ENCODE measurements at places on chromosomes 12 and 14.

DNA sequence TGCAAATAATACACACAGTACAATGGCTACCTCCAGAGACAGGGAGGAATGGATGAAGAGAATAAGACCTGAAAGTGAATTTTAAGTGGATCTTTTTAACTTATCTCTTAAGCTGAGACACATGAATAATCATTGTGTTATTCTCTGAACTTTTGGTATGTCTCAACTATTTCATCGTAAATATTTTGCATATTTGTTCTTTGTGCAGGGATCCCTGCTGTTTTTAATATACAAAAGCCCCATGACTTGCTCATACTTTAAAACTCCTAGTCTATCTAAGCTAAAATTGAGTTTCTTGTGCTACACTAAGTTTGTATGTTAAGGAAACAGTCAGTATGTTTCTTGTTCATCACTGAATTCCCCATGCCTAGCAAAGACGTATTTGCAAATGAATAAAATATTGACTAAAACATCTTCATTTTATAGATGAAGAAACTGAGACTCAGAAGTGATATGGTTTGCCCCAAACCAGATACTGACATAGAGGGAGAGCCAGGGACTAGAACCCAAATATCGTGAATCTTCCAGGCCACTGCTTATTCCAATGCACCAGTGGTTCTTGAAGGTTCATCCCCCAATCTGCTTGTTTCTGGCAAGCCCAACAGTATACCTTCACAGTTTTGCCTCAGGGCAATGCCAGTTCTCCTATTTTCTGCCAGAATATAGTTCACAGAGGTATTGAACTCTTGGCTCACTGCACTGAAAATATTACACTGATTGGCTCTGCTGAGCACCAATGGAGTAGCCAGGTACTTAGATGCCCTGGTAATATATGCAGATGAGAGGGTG lies 356.9 kb downstream of the MED13L start:
- DNase-seq, result no peak

DNA sequence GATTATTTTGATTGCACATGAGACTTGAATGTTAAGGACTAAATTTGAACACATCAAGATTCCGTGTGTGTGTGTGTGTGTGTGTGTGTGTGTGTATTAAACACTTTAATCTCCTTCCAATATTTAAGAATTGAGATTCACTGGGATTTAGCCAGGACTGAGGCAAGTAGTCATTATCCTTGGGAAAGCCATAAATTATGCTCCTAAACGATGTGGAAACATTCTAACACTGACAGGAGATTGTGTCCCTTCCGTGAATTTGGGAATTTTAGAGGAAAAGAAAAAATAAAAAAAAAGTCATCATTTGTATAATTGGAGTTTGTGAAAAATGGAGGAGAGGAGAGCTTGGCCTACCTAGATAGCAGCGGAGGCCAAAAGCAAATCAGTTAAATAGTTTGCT lies 212.9 kb downstream of the DUSP6 start:
- DNase-seq, result no peak

DNA sequence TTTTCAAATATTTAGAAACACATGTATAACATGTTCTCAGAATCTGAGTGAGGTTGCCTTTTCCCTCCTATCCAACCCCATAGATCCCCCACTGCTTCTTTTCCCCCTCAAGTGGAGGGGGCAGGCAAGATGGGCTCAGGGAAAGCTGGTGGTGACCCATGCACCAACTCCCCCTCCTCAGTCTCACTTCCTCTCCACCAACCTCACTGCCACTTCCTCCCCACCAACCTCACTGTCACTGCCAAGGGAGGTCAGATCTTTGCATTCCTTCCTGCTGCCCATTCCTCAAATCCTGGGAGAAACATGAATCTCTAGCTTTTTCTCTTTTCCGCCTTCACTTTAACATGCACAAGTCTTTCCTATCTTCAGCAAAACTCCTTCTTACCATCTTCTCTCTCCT lies 48.7 kb downstream of the SPTB start:
- DNase-seq, result no peak

DNA sequence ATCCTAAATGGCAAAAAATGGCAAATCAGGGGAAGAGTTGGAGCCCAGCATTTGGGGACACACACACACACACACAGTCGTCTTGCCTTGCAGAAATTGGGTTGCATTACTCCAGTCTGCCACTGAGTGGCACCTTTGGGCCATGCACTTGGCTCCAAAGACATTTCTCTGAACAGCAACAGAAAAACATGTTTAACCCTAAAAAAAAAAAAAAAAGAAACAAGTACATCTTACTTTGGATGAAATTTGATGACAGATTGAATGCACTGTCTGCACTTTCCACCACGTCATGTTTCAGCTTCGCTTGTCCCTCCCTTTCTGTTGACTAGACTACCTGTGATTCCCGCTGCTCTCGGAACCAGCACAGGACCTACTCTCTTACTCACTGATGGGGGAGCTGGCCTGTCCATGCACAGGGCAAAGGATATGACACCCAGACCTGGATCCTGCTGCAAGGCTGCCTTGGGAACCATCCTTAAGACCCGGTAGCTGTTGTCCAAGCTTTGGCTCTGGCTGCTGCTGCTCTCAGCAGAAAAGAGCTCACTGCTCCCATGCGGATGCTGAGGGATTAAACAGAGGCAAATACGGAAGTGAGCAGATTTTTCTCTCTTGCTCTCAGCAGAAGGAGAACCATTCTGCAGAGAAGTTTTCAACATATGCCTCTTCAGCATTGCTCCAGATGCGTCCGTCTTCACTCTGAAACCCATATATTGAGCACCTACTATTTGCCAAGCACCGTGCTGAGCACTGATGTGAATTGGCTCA lies 376.8 kb downstream of the DPF3 start:
- peak; percentile 72 for DNase-seq

GRCh38 chr12:86234316-86234855 lies 21.8 kb downstream of the MGAT4C start:
- no peak for DNase-seq

DNA sequence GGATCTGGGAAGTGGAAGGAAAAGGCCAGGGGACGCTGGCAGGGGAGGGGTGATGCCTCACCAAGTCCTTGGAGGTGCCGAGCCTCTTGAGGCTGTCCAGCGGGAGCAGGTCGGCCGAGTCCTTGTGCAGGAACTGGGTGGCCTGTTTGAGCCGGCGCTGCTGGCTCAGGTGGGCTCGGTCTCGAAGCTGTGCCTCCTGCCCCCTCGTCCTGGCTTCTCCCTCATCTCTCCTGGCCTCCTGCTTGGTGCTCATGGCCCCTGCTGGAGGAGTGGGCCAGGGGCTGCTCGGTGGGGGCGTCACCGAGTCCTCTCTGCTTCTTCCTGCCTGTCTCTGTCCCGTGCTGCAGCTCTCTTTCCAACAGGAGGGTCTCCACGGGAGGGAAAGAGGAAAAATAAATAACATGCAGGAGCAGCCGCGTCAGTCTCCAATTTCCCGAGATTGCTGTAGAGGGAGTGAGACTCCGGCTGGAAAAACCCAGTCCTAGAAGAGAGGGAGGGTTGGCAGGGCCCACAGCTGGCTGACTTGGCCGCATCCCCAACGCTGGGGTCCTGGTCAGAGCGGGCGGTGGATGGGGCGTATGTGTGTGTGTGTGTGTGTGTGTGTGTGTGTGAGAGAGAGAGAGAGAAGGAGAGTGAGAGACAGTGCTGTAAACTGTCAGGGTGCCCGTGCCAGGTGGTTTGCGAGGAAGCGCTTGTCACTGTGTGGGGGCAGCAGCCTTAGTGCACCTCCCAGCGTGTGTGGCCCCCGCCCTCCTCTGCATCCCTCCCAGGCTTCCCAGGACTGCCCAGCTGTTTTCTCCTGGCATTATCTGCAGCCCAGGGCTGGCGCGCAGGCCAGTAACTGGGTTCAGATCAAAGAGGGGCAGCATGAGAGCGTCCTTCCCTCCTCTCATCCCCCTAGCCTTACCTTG lies at the start of gene NRIP2:
Gene NRIP2 (minus strand): TSS at position 455 of the 911 bp plus-strand sequence. CDS start 52 bp downstream, at position 403.
- peak; percentile 44 for DNase-seq

GRCh38 chr12:99975321-99975720 lies 9.4 kb downstream of the ANKS1B start:
- no peak for DNase-seq

DNA sequence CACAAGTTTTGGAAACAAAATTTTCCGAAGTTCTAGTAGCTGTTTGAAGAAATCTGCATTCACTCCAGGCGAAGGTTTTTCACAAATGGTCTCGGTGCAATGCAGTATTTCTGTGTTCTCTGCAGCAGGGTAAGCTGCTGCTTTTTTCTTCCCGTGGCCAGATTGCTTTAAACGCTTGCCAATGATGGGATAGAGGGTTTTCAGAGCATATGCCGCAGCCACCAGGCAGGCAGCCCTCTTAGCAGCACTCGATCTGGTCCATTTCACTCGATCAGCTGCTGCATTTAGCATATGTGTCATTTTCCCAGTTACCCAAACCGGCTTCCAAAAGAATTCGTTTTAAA lies 315 bp downstream of the ABCD2 start:
- DNase-seq, result no peak

DNA sequence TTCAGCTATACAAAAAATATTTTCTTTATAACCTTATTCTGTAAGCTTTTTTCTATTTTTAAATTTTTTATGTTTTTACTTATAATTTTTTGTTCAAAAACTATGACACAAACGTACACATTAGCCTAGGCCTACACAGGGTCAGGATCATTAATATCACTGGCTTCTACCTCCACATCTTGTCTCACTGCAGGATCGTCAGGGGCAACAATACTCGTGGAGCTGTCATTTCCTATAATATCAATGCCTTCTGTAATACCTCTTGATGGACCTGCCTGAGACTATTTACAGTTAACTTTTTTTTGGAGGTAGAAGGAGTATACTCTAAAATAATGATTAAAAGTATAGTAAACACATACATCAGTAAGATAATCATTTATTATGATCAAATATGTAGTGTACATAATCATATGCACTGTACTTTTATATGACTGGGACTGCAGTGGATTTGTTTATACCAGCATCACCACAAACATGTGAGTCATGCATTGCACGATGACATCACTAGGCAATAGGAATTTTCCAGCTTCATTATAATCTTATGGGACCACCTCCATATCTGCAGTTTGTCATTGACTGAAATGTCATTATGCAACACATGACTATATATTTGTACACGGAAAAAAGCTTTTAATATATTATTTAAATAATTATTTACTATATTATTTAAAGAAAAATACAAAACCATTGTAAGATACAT lies 18.5 kb upstream of the PMCH start:
- no peak for DNase-seq

DNA sequence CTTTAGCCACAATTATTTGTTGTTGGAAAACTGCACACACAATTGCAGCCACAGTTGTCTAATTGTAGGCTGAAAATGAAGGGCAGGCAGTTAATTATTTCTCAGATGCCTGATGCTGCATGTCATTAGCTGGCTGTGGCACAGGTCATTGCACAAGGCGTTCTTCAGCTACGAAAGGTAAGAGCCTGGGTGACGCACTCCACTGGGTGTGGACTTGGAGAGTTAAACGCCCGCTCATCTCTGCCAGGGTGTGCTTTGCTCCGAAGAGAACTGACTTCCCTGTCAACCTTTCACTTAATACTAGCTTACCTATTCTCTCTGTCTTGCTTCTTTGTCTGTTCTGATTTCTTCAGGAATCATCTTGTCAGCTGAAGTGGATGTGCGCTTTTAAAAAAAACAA lies 91.4 kb upstream of the CPM start:
- DNase-seq, result no peak

DNA sequence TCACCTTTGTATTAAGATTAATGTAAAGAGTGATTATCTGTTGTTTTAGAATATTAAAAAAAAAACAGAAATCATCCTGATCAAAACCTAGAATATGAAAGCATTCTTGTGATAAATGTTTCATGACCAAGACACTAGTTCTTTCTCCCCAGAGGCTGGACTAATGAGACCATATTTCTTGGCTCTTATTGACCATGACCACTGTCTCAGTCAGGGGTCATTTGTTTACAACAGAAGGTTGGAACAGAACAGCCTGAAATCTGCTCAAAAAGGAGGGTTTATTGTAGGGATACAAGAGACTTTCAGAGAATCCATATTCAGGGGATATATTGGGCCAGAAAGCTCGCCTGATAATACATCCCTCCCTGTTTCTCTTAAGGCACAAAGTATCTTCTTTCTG lies 87.7 kb downstream of the TMEM30B start:
- no peak for DNase-seq

DNA sequence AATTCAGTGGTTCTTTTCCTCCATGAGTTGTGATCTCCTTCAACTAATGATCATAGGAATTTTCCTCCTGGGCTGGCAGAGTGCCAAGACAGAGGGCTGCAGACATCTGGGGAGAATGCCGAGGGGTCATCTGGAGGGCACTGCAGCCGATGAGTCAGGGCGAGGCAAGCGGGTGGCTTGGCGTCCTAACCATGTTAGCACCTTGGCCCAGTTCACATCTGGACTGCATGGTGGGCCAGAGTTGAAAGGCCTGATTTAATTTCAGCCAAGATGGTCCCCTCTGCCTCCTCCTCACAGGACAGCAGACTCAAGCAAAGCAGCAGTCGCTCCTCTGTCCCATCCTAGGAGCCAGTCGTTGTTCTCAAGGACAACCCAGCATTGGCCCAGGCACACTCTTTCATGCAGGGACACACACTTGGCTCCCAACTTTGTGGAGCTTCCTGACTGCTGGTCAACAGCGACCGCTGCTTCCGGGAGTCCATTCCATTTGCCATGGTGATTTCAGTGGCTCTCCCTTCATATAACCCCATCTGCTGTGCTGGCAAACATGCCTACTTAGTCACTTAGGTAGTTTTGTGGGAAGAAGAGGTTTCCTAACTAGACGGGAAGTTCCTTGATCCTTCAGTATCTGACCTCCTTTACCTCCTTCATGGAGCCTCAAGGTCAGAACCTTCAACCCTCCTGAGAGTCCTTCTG lies 161.8 kb downstream of the TTC8 start:
- no peak for DNase-seq

- DNase-seq, result no peak
Measured at GRCh38 chr14:91339671-91340369, 77.8 kb downstream of the CCDC88C start.

DNA sequence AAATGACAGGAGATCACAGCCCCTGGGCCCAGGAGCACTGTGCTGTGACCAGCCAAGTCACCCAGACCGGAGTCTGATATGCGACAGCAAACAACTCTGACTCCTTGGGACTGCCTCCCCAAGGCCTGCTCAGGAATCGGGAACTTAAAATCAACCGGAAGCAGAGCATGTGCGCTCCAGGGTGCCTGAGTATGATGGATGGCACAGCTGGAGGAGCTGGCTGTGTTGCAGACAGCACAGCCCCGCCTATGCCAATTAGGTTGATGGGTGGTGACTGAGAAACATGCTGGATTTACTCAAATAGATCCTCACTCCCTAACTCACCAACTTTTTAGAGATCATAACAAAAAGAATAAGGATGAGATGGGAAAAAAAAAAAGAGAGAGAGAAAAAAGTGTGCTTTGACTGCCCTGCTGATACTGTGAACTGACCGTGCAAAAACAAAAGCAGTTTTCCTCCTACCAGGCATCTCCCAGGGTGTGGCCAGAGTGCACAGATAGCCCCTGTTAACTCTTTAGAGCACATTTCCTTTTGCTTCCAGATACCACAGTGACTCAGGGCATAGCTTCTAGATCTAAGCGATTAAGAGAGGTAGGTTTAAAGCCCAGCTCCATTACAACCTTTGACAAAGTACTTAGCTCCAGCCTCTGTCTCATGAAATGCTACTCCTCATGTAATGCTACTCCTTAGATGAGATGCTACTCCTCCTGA lies 27.4 kb upstream of the STON2 start:
- no peak for DNase-seq

- no peak for DNase-seq
Measured at GRCh38 chr12:84016956-84017355, 895.6 kb downstream of the SLC6A15 start.
